ENCODE measurements at places on chromosomes 2 and 18. TPM values are rescaled to one million over a fixed set of nuclear protein-coding genes. Genes with fewer than 3 reads are reported as not detected.
A peak's percentile ranks its signal among the peaks of the same experiment; 100 is the strongest.

Gene POMC
- not detected for total RNA-seq

Gene DLX1
- not detected for total RNA-seq

Gene OXER1
- total RNA-seq = not detected

Gene ZSWIM2
- total RNA-seq = not detected

Gene ACMSD
- total RNA-seq = not detected

Gene SH3RF3
- 3.0 TPM for total RNA-seq

Gene GDF7
- 0.75 TPM for total RNA-seq

Gene FAM124B
- total RNA-seq = 0.41 TPM

Gene TUBB8B
- not detected for total RNA-seq

- H3K4me1 ChIP-seq = peaks cover 7% of the 10 kb centered on the region
- H3K4me3 ChIP-seq = no peak overlapping the region
- no peak for DNase-seq
- no peaks in the 10 kb centered on the region for H3K27me3 ChIP-seq
- peak overlapping the region; percentile 98 for H3K27ac ChIP-seq
Observed at GRCh38 chr2:38598200-38598990, 4.3 kb downstream of the HNRNPLL start.

GRCh38 chr2:240403396-240404104 lies 31.9 kb upstream of the GPC1 start:
- no peak for DNase-seq
- no peak overlapping the region for H3K27ac ChIP-seq
- no peaks in the 10 kb centered on the region for H3K36me3 ChIP-seq
- peaks cover 3% of the 10 kb centered on the region for H3K4me1 ChIP-seq
- H3K4me3 ChIP-seq = no peak overlapping the region

- H3K27ac ChIP-seq = peak overlapping the region; percentile 49
- peaks cover 5% of the 10 kb centered on the region for H3K4me1 ChIP-seq
- DNase-seq = no peak
- no peaks in the 10 kb centered on the region for H3K36me3 ChIP-seq
- no peaks in the 10 kb centered on the region for H3K27me3 ChIP-seq
Observed at GRCh38 chr2:175631245-175631623, 370.8 kb downstream of the LNPK start.

DNA sequence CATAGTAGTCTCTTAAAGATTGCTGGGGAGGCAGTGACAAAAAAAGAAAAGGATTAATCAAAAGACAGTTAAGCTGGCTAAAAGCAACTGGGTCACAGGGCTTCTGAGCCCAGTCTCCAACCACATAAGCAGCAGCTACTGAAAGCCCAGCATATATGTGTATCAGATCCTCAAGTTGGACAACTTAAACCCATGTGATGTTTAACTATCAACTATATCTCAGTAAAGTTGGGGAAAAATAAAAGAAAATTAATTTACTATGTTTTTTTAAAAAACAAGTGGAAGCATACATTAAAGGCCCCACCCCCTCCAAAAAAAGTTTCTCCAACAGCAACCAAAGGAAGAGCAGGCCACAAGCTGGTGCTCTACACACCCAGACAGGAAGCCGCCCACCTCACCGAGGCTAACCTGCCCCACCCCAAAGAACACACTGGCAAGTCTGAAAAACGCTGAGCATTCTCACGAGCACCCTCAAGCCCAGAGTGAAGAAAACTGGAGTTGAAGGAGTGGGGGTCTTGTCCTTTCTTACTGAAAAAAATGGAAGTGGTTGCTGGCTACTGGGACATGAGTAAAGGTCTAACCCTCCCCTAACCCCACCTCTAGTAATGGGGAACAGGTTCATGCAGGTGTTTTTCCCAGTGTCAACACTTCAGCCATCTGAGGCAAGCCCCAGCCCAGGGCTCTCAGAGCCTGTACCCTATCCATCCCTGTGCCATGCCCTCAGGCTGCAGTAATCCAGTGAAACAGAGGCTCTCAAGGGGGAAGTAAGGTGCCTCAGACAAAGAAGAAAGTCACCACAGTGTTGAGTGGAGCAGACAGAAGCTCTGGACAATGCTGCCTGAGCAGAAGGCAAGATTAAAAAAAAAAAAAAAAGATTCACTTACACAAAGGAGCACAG lies 106.3 kb downstream of the GYPC start:
- H3K36me3 ChIP-seq = no peaks in the 10 kb centered on the region
- no peak for DNase-seq
- no peak overlapping the region for H3K27ac ChIP-seq
- H3K27me3 ChIP-seq = peaks cover 4% of the 10 kb centered on the region
- no peaks in the 10 kb centered on the region for H3K4me1 ChIP-seq

- no peak overlapping the region for H3K4me3 ChIP-seq
- no peak for DNase-seq
- H3K27ac ChIP-seq = no peak overlapping the region
- no peaks in the 10 kb centered on the region for H3K36me3 ChIP-seq
Observed at GRCh38 chr18:23609390-23610023, 23.2 kb upstream of the NPC1 start.

DNA sequence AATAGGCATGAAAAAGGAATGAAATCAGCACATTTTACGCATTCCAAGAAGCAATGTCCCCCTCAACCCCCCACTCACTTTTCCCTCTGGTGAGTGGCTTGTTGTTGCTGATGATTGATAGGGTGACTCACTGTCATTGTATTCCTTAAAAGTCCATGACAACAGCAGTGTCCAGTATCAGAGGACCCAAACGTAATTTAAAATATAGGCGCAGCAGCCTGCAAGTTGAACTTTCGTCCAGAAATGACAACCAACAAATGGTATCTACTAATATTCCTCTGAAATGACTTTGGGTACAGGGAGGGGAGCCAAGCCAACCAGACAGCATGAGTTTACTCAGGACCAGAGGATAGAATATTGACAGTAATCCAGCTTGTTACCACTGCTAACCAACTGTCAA lies 182.9 kb upstream of the SIX3 start:
- H3K4me1 ChIP-seq = no peaks in the 10 kb centered on the region
- H3K27me3 ChIP-seq = no peaks in the 10 kb centered on the region
- H3K36me3 ChIP-seq = no peaks in the 10 kb centered on the region
- no peak for DNase-seq
- H3K4me3 ChIP-seq = no peak overlapping the region

DNA sequence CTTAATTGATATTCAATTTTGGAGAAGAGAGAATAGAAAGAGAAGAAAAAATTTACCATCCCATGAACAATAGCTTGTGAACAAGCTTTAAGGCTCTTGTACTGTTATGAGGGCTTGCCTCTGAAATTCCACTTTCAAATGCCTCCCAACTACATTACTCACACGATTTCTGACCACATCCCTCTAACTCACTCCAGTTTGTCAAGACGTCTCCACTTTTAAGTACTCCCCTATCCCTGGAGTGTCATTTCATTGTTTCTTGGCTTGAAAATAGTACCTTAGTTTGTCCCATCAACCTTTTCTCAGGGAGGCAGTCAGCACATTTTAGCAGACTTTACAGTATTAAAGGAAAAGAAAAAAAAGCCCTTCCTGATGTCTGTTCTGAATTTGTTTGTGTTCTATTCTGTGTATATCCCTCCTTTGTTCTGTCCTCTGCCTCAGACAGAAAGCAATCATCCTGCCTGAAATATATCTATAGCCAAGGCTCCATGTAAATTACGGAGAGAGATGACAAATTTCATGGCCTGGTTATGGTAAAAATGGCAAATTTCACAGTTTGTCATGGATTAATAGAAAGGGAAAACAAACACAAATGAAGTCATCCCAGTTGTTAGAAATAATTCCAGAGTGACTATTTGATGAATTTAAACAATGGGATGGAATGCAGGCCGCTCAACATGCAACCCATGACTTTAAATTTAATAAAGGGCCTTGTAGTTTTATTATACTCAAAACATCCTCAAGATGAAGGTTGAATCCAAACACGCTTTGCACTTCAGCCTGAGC lies 228.8 kb downstream of the ETAA1 start:
- H3K27me3 ChIP-seq = no peaks in the 10 kb centered on the region
- DNase-seq = no peak
- H3K27ac ChIP-seq = no peak overlapping the region
- H3K4me1 ChIP-seq = no peaks in the 10 kb centered on the region

- no peak for DNase-seq
- H3K27me3 ChIP-seq = no peaks in the 10 kb centered on the region
- no peak overlapping the region for H3K27ac ChIP-seq
- no peaks in the 10 kb centered on the region for H3K36me3 ChIP-seq
- H3K4me1 ChIP-seq = no peaks in the 10 kb centered on the region
Observed at GRCh38 chr2:224688997-224689396, 27.2 kb downstream of the CCDC195 start.

DNA sequence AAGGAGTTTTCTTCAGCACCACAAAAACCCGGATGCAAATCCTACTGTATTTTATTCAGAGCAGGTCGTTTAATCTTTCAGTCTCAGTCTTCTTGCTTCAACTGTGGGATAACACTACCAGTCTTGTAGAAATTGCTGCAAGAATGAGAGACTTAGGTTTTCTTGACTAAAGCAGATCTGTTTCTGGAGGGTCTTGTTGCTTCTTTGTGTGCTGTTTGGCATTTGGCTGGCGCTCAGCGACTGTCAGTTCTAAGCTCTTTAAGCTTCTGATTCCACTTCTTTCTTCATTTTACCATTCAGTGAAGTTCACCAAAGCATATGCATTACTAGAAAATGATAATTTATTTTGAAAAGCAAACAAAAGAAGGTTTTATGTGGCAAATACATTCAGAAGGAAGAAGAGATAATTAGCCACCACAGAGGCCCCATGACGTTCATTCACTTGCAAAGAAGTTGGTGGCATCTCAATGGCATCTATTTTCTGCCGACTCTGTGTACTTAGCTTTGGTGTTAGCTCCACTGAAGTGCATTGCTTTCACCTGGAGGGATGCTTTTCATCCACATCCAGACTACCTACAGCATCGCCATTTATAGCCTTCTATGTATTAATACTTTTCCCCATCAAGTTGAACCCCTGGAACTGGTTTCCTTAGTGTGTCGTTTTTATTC lies 53.7 kb downstream of the TRIB2 start:
- no peak for DNase-seq
- H3K27me3 ChIP-seq = no peaks in the 10 kb centered on the region
- no peak overlapping the region for H3K27ac ChIP-seq
- no peak overlapping the region for H3K4me3 ChIP-seq

DNA sequence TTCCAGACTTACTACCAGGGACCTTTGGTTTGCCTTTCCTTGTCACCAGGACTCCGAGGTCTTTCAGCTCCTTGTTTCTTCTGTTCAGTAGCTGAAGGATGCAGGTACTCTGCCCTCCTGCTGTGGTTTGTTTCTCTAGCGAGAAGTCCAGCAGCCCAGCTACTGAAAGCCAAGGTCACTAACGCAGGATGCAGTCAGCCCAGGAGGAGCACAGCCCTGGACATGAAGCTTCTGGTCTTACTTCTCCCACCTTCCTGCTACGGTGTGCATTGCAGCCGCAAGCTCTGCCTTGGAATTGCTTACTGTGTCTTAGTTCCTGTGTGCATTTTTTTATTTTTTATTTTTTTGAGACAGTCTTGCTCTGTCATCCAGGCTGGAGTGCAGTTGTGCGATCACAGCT lies 62.4 kb downstream of the DGKD start:
- peak overlapping the region; percentile 74 for H3K27ac ChIP-seq
- peaks cover 68% of the 10 kb centered on the region for H3K4me1 ChIP-seq
- DNase-seq = no peak

- peak overlapping the region; percentile 99 for H3K27ac ChIP-seq
- H3K4me3 ChIP-seq = no peak overlapping the region
- DNase-seq = peak; percentile 72
- peaks cover 50% of the 10 kb centered on the region for H3K4me1 ChIP-seq
- no peaks in the 10 kb centered on the region for H3K36me3 ChIP-seq
Observed at GRCh38 chr2:113886479-113887008, 3.3 kb upstream of the ACTR3 start.

DNA sequence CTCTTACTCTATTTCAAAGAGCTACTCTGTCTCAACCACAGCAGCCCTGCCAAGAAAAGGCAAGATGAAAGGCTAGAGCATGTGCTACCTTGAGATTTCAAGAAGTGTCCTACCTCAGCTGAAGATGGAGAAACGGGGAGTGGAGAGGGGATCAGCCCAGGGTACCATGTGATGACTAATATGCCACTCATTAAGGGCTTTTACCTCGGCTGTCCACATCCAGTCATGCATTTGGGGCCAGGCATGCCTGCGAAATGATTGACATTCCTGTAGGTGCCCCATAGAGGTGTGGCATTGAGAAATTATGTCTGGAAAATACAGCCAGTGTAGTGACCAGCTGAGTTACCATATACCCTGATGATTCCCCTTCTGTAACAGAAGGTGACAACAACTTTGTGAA lies 96.1 kb downstream of the NRP2 start:
- no peaks in the 10 kb centered on the region for H3K27me3 ChIP-seq
- no peaks in the 10 kb centered on the region for H3K36me3 ChIP-seq
- no peak overlapping the region for H3K4me3 ChIP-seq
- DNase-seq = no peak
- peak overlapping the region; percentile 86 for H3K27ac ChIP-seq
- H3K4me1 ChIP-seq = no peaks in the 10 kb centered on the region

DNA sequence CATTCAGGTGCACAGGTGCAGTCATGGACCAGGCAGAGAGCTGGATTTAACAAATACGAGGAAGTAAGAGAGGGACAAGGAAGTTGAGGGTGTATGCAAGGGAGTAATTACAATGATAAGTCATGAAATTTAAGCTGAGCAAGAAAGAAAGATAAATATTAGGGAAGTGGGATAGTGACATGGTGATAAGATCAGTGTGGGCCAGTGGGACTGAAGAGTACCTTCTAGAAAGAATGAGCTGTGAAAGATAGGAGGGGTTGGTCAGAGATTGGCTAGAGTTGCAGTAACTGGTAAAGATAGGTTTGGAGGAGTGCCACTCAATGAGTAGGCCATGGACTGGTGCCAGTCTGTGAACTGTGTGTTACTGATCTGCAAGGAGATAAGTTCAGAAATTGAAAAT lies 200.8 kb upstream of the SIX3 start:
- H3K4me3 ChIP-seq = no peak overlapping the region
- H3K27ac ChIP-seq = no peak overlapping the region
- peak; percentile 17 for DNase-seq

GRCh38 chr2:199806179-199806578 lies 44.8 kb downstream of the FTCDNL1 start:
- no peak overlapping the region for H3K4me3 ChIP-seq
- no peaks in the 10 kb centered on the region for H3K36me3 ChIP-seq
- H3K4me1 ChIP-seq = no peaks in the 10 kb centered on the region
- peak overlapping the region; percentile 50 for H3K27ac ChIP-seq

GRCh38 chr2:19131871-19132270 lies 226.6 kb downstream of the OSR1 start:
- no peak overlapping the region for H3K27ac ChIP-seq
- H3K27me3 ChIP-seq = no peaks in the 10 kb centered on the region
- no peak for DNase-seq
- H3K36me3 ChIP-seq = no peaks in the 10 kb centered on the region

DNA sequence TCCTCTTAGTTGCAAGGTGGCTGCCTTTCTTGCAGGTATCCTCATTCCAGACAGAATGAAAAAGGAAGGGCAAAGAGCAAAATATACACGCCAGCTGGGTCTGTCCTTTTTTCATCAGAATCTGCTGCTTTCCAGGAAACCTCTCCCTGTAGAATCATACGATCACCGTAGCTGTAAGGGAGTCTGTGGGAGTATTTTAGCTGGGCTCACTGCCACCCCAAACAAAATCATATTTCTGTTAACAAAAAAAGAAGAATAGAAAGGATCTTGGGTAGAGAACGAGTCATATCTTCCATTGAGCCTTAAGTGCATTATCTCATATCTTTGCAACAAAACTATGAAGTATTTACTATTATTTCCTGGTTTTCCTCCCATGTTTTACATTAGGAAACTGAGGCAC lies 15.0 kb upstream of the TANC1 start:
- peak overlapping the region; percentile 79 for H3K27ac ChIP-seq
- H3K27me3 ChIP-seq = no peaks in the 10 kb centered on the region
- no peaks in the 10 kb centered on the region for H3K36me3 ChIP-seq
- H3K4me3 ChIP-seq = no peak overlapping the region
- peaks cover 8% of the 10 kb centered on the region for H3K4me1 ChIP-seq

Data from transverse colon (tissue), 4 donors.